ENCODE measurements at places on chromosomes 4 and X.

- DNase-seq, result no peak
Observed at GRCh38 chrX:49039598-49040375, 3.4 kb downstream of the TFE3 start.

GRCh38 chrX:136665258-136665900, 17.4 kb downstream of the CD40LG start:
- no peak for DNase-seq

DNA sequence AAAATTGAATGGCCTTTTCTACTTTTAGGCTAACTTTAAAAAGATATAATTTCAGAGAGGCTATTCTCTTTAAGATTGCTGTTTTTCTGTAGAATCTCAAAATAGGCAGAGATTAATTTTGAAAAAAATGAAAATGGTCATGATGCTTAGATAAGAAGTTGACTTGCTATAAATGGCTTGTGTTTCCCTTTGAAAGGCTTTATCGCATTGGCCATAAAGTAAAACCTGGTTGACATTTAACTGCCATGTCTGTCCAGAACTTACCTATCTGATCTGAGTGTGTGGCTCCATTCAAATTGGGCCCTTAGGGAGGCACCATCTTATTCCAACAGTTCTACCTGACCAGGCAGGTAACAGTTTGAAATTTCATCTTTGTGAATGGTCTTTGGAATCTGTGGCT, 56.1 kb downstream of the AFF2 start:
- DNase-seq, result no peak

GRCh38 chr4:113328514-113328913, 279.1 kb downstream of the ANK2 start:
- DNase-seq, result no peak

GRCh38 chr4:184349283-184350039, 124.9 kb downstream of the IRF2 start:
- no peak for DNase-seq

DNA sequence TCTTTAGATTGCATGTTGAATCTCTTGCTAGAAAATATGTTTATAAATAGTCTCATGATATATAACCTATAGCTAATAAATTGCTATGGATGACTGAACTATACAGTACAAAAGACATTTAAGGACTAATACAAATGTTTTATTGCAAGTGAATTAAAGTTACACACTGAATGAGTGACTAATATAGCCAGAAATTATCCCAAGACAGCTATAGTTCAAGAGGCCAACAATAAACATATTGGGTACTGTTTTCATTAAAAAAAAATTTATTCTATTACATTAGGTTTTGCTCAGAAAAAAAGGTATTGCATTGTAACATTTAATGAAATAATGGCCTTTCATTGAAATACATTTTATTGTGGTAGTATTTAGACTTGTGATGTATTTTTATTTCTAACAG, 819.1 kb downstream of the TRIML1 start:
- no peak for DNase-seq

GRCh38 chr4:147361726-147362125, 119.2 kb upstream of the EDNRA start:
- DNase-seq, result no peak

All from stimulated activated CD8-positive, alpha-beta memory T cell treated with anti-CD3 and anti-CD28 coated beads, Interleukin-4, amount 100 ng/mL, for 1 hour (primary cell).